Stimulated activated CD4-positive, alpha-beta T cell treated with anti-CD3 and anti-CD28 coated beads, Interleukin-1b, Interleukin-23, amount 100 ng/mL, for 1 hour (primary cell): ENCODE measurements at places on chromosomes 6 and 20.

DNA sequence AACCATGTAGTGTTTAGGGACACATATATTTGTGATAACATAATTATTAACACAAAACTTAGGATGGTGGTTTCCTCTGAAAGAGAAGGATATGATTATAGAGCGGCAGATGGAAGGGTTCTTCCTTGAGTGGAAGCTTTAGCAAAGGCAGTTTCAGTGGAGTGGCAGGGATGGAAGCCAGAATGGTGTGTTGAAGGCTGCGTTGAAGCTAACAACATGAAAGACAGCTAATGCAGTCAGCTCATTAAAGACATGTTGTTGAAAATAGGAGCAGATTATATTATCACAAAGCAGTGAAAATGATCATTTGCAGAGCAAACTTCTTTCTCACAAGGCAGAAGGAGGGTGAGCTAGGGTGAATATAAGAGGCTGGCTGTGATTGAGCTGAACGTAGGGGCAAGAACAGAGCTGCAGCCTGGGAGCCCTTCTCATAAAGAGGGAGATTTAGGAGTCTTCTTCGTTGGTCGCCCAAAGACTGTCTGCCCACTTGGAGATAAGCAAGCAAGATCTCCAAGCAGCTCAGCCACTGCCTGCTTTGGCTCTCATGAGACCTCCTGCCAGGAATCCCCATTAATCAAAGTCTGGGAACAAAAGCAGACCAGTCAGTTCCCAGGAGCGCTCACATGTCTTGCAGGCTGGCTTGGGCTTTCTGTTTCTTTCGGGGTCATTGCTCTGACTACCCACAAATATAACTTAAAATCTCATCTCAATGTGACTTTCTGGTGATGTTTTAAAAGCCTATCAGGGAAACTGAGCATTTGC, 2.6 kb upstream of the ANKRD6 start:
- DNase-seq, result no peak

DNA sequence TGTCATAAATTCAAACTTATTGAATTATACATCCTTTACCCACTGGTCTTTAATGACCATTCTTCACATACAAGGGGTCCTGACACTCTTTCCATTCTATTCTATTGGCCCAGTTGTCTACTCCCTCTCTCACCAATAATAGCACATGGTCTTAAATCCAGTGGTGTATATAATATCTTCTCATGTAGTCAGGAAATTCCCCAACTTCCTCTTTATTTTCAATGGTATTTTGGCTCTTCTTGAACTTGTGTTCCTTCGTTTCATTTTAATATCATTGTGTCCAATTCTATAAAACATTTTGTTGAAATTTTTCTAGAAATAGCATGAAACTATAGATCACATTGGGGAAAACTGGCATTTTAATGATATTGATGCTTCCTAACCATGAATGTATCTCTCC, 36.8 kb downstream of the PSMB9 start:
- DNase-seq, result no peak

DNA sequence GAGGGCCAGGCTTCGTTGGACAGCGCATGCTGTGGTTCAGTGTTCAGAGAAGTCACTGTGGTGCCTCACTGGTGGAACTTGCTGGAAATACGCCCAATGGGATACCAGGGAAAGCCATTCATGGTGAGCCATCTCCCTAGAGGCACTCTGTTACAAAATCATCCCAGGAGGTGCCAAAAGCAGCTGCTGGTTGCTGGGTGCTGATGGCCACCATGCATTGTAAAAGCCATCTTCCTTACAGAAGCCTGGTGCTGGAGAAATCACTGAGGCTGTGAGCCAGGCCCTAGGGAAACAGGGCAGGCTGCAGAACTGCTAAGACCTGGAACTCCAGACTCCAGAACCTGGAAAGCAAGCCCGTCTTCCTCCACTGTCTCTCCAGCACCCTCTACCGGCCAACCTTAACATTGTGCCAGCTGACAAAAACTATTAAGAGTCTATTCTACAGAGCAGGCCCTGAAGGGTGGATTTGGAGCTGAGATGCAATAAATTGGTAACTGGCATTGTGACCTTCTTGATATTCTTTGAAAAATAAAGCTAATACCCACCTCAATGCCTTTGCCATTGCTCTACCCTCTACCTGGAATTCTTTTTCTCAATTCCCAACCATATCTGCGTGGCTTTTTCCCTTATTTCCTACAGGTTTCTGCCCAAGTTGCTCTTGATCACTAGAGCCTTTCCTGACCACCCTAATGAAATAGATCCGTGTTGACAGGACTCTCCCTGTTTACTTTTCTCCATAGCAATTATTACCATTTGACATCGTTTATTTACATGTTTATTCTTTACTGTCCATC, 18.5 kb downstream of the SNRPB start:
- peak; percentile 47 for DNase-seq

DNA sequence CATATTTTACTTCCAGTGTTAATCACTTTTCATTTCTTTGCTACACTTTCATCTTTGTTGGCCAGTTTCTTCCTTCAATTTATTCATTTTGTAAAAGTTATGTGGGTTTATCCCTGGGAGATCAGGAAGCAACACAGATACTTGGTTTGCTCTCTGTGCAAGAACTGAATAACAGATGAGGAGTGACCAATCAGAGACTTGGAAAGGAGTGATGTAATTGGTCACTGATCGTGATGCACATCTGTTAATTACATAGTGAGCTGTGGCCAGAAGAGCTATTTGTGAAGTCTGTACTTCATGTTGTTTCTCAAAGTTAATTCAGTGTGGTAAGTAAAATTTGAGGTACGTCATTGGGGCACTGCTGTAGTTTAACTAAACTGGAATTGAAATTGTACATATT, 21.3 kb downstream of the ANKRD6 start:
- DNase-seq, result no peak

DNA sequence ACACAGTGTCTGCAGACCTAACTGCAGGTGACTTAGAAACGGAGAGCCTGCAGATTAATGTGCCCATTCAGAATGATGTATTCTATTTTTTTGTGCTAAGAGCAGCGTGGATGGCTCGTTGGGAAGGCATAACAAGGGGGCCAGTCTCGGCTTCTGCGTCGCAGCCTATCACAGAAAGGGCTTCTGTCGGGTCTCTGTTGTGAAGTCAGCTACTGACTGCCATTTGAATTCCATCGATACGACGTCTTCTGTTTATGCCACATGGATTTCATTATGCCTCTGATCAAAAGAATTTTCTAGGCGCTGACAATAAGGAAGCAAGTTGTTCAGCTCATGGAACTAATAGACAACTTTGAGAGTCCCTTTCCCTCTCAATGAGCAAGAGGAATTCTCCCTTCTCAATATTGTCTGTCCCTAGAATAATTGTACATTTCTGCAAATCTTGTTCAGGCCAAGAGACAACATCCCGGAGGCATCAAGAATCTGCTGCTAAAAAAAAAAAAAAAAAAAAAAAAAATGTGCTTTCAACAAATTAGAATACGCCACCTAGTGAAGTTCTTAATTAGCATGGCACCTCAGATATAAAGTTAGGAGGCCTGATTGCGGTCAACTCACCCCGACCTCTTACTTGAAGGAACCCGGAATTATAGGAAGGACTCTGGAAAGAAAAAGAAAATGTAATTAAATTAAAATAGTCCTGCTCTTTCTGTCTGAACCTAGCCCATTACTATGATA, 223.9 kb downstream of the TSHZ2 start:
- DNase-seq, result no peak

DNA sequence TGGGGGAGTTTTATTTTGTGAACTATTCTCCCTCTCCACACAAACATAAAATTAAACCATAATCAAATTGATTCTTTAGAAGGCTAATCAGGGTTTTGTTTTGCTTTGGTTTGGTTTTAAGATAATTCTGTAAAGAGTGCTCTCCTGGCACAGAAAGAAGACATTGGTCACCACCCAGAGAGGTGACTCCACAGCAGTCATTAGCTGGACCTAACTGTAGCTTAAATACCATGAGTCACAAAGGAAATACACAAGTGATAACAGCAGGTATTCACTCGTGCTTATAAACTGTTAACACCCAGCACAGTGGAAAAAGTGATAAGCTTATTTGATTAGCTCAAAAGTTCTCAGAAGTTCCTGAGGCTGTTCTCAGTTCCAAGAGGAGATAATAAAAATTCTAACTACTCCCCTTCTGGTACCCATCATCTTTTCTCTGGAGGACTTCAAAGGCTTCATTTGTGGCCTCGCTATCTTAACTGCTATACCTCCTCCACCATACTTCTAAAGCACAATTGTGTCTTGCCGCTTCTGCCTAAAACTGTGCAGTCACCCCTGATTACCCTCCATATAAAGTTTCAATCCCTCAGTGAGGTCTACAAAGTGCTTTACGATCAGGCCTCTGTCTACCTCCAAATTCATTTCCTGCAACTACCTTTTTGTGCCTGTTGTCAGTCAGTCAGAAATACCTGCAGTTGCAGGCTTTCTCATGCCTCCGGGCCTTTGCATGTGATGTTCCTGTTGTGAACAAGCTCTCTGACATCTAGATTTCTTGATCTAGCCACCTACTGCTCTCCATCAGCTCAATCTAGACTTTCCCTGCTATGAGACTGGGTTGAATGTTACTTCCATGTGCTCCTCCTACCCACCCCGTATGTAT, 201.1 kb downstream of the SAMD5 start:
- DNase-seq, result no peak

- DNase-seq, result no peak
Measured at GRCh38 chr6:158624684-158625682, 19.6 kb downstream of the DYNLT1 start.

DNA sequence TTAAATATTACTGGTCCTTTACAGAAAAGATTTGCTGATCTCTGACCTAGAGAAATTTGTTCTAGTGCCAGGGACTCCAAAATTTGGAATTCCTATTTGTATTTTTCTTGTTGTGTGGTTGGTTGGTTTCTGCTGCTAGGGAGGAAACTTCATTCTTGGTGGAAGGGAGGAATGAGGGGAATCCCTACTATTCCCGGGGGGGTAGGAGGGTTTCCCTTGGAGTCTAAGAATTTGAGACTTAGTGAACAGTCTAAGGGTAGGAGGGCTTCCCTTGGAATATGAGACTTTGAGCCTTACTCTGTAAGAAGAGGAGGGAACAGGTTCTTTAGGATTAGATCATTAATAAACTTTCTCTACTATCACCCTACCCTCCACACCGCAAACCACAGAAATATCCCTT, 67.1 kb upstream of the ADGRF1 start:
- no peak for DNase-seq

DNA sequence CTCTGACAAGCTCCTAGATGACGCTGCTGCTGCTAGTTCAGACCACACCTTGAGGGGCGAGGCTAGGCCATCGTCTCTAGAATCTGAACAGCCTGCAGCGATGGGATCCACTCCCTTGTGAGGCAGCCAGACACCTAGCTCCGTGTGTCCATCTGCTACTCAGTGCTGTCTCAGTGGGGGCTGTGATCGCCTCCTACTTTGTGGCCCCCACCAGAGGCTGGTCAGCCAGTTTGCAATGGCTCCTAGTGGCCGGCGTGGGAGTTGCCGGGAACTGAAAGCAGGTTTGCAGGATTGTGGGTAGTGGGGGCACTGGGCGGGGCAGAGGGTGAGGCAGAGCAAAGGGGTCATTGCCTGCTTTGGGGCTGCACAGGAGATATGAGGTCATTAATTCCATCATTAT, 2.8 kb downstream of the CCN5 start:
- DNase-seq, result no peak

GRCh38 chr20:39849171-39849570, 839.9 kb downstream of the MAFB start:
- no peak for DNase-seq

DNA sequence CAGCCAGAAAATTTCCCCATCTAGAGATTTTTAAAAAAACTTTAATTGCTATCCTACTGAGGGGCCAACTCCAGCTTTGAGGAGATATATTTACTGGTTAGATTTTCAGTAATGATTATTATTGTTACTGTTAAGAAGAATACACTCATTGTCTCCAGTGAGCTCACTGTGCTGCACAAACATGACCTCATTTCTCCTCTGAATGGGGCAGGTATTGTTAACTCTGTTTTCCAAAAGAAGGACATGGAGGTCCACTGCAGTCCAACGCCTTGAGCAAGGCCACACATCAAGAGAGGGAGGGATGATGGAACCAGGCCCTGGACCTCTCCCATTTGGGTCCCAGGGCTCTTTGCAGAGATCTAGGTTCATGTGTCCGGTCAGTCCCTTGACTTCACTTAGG, 13.9 kb upstream of the SCUBE3 start:
- DNase-seq, result no peak

- DNase-seq, result no peak
Measured at GRCh38 chr20:13395232-13395631, 174.2 kb downstream of the ISM1 start.

DNA sequence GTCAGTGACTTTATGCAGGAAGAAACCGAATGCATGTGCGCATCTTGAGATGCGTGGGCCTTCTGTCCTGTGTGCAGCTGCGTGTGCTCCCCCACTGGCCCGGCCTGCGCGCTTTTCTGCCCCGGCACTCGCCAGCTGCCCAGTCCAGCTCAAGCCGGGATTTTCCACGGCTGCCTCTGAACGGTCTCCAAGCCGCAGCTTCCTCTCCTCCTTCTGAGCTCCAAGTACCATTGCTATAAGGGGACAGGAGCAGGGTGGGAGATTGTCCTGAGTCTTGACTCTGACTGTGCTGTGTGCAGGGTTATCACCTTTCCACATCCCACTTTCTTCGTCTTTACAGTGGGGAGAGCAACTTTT, 302.8 kb downstream of the THBS2 start:
- DNase-seq, result no peak

- DNase-seq, result no peak
Measured at GRCh38 chr20:3222635-3223600, 13.6 kb downstream of the ITPA start.

DNA sequence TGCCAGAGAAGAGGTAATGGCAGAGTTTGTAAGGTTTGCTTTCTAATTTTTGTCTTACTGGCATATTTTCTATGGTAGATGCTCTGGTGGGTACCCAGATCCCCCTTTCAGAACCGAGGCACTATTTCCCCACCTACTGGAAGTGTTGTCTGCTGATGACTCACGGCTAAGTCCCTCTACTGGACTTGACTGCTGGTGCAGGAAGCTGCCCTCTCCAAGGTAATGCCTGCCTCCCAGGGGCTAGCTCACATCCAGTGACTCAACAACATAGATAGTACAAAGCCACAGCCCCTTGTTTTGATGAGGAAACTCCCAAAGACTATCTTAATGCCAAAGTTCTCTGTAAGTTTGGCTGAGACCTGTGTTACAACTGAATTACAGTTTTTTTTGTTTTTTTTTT, 285.4 kb upstream of the FLRT3 start:
- DNase-seq, result no peak

GRCh38 chr6:163958646-163959045, 544.1 kb downstream of the QKI start:
- DNase-seq, result no peak

- DNase-seq, result no peak
Measured at GRCh38 chr20:23233341-23233740, 117.2 kb upstream of the NXT1 start.
